ENCODE measurements at places on chromosomes 12 and 14.

DNA sequence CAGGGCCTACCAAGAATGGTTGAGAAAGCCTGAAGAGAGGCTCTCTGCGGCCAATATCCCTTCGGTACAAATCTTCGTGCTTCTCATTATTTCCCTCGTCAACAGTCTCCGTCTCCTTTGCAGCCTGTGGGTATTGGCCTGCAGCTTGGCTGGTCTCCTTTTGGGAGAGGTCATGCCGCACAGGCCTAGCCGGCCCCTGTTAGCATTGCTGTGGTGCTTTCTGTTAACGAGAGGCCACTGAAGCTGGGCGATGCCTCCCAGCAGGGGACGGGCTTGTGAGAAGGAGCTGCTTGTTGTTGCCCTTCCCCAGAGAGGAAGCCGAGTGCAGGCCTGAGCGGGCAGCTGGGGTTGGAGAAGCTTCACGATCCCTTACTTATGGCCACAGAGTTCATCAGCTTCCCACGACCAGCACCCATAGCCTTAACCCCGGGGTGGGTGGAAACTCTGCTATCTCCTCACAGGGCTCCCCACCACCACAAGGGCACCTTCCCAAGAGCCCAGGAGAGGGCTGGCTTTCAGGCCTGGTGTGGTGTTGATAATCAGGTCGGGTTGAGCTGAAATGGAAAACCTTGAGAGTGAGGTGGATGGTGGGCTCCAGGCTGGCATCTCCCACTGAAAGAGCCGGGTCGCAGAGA is 228.6 kb downstream of the ZFP36L1 start:
- DNase-seq: no peak

- no peak for DNase-seq
Observed at GRCh38 chr12:13597166-13597565, 384.2 kb downstream of the GRIN2B start.

- DNase-seq: no peak
Observed at GRCh38 chr12:24838531-24838950, 110.4 kb downstream of the BCAT1 start.

DNA sequence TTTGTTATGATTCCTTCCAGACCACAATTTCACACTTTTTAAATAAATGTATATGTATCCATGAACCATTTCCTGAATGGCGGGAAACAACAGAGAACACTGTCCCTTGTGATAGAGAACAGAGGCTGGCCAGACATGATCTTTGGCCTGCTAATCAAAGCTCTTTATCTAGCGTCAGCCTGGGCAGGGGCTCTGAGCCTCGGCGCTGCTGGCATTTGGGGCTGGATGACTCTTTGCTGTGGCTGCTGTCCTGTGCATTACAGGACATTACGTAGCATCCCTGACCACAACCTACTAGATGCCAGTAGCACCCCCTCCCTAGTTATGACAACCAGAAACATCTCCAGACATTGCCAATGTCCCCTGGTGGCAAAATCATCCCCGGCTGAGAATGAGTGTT is 77.7 kb downstream of the DNAH10 start:
- DNase-seq: no peak

- DNase-seq: no peak
Observed at GRCh38 chr12:26276709-26277108, 81.3 kb downstream of the SSPN start.

GRCh38 chr12:40551466-40551865 is 140.8 kb upstream of the CNTN1 start:
- no peak for DNase-seq

DNA sequence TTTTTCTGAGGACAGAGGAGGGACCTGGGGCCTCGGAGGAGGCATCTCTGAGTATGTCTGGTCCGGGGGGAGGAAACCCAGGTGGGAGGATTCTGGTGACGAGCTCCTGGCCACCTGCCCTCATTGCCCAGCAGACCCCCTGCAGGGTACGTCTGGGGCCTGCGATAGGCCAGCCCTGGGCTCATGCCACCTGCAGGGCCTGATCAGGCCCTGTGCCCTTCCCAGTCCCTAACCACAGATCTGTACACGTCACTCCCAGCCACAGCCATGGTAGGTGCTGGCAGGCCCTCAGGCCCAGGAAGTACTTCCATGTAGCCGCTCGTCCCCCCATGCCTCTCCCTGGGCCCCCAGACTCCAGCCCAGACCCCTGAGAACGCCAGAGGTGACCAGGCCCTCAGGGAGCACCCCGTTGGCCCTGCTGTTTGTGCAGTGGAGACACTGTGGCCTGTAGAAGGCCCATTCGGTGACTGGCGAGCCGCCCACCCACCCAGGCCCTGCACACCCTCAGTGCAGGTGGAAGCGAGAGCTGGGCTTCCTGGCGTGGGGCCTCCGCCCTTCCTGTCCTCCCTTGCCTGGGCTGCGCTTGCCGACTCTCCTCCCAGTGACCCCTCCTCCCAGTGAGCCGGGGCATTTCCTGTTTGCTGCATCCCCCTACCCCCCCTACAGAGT is 5.7 kb downstream of the INF2 start:
- DNase-seq: no peak

DNA sequence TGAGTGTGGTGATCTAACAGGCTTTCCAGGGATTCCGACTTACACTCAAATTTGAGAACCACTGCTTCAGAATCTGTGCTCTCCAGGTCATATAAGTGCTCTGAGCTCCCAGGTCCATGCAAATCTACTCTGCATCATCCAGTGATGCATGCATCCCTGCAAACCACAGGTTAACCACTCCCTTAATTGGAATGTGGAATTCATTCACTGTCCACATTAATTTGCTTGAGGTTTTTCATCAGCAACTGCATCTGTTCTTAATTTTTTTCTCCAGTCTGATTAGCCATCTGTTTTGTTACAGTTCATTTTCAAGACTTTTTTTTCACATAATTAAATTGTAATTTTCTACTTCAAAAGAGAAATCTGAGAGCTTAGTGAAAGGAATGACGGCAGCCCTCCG is 43.4 kb upstream of the RIN3 start:
- no peak for DNase-seq

GRCh38 chr14:57725399-57726077 is 140.4 kb downstream of the SLC35F4 start:
- no peak for DNase-seq

GRCh38 chr14:71387753-71388152 is 480.5 kb downstream of the PCNX1 start:
- no peak for DNase-seq

- DNase-seq: no peak
Observed at GRCh38 chr14:99968191-99968920, 96.9 kb upstream of the EVL start.

DNA sequence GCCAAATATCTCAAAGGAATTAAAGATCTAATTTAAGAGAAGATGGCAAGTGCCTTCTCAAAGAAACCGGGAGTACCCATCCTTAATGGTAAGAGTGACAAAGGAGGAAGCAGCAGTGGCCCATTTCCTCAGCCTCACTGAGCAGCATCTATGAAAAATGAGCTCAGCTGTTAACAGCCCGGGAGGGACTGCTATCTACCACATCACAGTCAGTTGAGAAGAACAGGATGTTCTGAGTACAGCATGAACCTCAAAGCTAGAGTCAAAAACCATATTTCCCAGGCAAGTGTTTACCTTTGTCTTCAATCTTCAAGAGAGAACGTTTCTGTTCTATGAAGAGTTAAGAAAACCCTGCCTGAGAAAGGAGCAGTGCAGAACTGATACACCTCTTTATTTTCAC is 115.0 kb downstream of the BTG1 start:
- DNase-seq: no peak

DNA sequence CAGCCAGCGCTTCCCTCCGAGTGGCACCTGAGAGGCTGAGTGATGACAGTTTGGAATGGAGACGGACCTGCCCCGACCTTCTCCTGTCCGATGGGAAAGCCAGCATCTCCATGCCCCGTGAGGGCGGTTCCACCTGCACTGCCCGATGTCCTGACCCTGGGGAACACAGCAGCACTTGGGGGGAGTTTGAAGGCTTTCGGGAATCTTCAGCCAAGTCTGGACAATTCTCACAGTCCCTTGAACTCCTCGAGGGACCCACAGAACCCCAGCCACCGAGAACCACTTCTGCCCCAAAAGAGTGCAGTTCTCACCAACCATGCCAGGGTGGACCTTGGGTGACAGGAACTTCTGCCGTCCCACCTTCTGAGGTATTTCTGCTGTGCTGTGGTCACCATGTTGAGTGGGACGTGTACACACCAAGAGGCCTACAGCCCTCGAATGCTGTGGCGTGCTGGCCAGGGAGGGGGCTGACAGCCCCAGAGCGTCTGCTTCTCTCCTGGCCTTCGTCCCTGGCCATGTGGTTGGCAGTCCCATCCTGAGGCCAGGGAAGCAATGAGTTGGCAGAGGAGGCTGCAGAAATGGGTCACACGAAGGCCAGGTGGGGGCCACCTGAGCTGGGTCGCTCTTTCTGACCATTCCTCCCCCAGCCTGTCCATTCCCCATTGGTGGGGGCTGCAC is 1.0 kb downstream of the CLBA1 start:
- DNase-seq: no peak

DNA sequence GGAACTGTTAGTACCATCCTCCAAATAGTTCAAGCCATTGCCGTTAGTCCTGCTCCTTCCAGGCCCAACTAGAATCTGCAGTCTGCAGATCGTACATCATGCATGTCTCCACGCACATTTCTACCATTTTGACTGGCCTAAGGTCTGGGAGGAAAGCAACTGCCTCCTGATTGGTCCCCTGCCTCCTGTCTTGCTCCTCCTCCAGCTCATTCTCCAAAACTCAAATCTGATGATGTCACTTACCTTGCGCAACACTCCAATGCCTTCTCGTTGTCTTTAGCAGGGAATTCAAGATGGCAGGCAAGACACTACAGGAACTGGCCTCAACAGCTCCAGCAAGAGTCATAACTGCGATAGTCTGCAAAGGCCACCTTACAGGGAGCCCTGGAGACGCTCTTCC is 9.7 kb upstream of the HCAR1 start:
- DNase-seq: no peak

GRCh38 chr12:92208613-92209121 is 63.0 kb upstream of the BTG1 start:
- no peak for DNase-seq

GRCh38 chr12:93145086-93145485 is 216.0 kb upstream of the EEA1 start:
- no peak for DNase-seq

- DNase-seq: no peak
Observed at GRCh38 chr12:68119250-68119649, 40.3 kb downstream of the IFNG start.

GRCh38 chr12:112466011-112466422 is 47.3 kb downstream of the PTPN11 start:
- DNase-seq: no peak

- DNase-seq: no peak
Observed at GRCh38 chr12:112970391-112970790, 7.9 kb upstream of the OAS2 start.

DNA sequence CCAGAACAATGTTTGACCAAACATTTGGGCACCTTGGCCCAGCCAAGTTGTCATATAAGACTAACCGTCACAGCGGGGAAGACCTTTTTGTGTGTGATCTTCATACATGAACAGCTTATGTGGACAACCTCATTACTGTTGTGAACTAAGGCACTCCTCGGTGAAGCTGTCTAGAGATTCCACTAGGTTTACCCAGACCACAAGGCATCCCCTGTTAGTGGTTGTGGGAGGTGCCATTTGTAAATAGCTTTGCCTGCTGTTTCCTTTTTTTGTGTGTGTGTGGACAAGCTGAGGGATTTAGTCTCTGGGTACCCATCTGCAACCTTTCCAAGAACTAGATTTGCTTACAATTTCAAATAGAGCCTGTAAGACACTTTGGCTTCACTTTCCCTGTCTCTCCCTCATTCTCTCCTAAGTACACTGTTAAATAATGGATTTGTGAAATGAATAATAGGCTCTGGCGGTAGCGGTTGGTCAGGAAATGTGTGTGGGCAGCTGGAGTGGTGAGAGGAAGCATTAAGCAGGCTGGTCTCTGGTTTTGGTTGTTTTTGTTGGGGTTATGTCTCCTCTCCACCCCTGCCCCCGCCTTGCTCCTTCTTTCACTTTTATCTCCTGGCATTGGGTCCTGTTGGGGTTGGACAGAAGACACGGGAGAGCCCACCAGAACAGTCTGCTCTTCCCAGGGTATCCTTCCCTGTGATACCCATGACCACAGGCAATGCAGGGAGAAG is 727.6 kb downstream of the VRK1 start:
- no peak for DNase-seq

DNA sequence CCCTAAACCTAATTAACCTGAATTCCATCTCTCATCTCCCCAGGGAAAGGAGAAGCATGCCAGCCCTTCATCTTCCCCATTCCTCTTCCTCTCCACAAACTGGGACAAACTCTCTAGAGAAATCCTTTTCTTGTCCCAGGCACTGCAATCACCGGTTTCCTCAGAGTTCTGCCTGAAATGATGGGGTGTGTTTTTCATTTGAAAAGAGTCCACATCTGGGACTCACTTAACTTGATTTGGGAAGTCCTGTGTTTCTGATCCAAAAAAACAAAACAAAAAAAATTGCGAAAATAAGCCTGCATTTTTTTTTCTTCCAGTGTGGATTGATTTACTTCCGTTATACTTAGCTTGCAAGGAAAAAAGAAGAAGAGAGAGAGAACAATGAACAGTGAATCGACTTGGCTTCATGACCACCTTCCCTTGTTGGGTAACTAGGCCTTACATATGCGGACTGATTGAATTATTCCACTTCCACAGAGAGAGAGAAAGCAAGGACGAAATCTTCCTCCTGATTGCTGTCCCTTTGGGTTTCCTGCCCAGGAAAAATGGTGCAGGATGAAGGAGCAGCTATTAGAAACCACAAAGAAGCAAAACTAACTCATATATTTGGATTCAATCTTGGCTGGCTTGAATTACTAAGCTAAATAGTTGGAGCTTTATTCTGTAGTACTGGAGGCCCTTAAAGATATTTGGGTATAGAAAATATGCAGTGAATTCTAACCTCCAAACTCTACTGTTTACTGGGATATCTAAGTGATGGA is 506.2 kb upstream of the TBX3 start:
- DNase-seq: no peak

DNA sequence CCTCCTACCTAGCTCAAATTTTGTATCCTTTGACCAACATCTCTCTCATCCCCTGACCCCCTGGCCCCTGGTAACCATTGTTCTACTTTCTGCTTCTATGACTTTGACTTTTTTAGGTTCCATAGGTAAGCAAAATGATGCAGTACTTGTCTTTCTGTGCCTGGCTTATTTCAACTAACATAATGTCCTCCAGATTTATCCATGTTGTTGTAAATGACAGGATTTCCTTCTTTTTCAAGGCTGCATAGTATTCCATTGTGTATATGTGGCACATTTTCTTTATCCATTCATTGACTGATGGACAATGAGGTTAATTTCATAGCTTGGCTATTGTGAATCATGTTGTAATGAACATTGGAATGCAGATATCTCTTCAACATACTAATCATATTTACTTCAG is 170.1 kb downstream of the DPY19L2 start:
- no peak for DNase-seq

DNA sequence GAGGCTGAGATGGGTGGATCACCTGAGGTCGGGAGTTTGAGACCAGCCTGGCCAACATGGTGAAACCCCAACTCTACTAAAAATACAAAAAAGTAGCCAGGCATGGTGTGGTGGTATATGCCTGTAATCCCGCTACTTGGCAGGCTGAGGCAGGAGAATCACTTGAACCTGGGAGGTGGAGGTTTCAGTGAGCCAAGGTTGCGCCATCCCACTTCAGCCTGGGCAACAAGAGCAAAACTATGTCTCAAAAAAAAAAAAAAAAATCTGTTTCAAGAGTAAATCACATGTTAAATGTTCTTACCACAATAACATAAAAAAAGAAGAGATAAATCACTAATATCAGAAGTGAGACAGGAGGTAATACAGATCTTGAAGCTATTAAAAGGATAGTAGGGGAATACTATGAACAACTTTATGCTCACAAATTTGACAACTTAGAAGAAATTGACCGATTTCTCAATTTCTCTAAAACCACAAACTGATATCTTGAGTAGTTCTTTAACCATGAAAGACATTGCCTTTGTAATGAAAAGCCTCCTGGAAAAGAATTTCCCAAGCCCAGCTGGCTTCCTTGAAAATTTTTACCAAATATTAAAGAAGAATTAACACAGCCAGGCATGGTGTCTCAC is 37.7 kb downstream of the TAOK3 start:
- no peak for DNase-seq
